ENCODE measurements at places on chromosomes 6 and 20. TPM values are rescaled to one million over a fixed set of nuclear protein-coding genes. Genes with fewer than 3 reads are reported as not detected.

DNA sequence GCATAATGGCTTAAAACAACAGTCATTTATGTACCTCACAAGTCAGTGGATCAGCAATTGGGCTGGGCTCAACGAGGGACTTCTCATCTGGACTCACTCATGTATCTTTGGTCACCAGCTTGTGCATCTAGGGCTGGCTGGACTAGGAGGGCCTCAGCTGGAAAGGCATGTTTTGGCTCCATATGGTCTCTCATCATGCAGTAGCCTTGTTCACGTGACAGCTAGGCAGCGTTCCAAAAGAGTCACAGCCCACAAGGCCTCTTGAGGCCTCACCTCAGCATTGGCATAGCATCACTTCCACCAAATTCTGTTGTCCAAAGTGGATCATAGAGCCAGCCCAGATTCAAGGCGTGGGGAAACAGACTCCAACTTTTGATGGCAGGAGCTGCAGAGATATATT, 110.1 kb downstream of the MAFB start:
- DNase-seq = no peak

The NR2E1 gene
- not detected for total RNA-seq

The SLC32A1 gene
- total RNA-seq = not detected

GRCh38 chr6:119182875-119183274, 104.4 kb upstream of the FAM184A start:
- DNase-seq = no peak

DNA sequence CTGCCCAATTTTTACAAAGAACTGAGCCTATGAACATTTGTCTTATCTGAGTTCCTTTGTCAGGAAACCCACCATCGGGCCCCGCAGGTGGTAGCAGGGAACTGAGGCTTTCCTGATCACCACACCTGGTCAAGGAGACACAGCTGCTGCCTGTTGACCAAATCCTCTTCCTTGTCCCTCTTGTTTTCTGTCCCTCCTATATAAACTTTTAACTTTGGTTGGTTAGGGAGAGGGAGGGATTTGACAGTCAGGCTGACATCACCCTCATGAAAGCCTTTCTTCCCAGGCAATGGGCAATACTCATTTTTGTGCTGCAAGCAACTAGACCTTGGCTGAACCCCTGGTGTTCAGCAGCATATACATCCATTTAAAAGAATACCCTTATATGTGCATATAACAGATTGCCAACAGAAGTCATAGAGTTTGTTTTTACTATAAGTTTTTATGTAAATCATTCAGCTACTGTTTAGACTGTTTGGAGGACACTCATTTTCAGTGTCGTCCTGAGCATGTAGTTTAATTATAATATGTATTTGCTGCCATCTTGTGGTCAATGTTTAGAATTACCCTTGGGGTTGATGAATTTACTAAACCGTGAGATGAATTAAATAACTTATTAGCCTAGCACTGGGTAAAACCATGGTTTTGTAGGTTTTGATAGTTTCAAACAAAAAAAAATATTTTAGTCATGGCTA, 17.0 kb downstream of the CRISP1 start:
- DNase-seq = no peak

GRCh38 chr20:60446267-60447111, 488.3 kb downstream of the CDH26 start:
- DNase-seq = peak; percentile 37

DNA sequence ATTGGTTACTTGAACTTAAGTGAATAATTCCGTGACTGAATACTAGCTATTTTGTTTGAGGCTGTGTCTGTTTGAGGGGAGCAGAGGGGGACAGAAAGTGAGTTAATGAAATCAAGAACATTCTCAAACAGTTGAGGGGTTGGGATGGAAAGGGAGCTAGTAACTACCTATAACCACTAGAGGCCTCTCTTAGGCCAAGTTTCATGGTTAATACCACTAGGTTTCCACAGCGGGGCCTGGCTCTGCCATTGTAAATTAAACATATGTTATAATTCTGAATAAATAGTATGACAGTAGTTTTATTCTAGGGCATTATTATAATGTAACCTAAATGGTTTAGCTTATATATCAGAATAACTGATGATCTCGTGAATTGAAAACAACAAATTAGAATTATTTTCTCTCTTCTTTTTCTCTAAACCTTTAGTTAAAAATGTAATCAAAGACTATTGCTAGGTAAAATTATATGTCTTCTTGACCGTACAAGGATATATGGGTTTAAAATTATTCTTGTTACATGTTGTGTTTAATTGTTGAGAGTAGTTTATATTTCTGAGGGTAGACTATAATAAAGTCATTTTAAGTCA, 108.1 kb downstream of the BCKDHB start:
- DNase-seq = peak; percentile 21

DNA sequence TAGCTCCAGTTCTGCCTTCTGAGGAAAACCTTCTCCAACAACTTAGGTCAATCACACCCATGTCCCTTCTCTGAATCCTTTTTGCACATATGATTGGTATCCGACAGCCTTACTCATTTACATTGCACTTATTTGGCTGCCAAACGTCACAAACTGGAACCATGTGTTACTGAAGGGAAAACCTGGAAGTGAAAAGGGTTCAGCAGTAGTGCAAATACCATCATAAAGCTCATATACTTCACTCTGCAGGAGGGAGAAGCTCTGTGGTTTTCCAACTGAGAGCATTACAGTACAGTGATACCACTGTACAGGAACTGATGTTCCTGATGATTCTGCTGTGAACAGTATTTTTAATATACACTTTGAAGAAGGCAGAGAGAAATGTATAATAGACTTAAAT, 87.8 kb downstream of the SLC16A10 start:
- no peak for DNase-seq

The SNRPB2 gene
- total RNA-seq = 100 TPM

The ADAM33 gene
- not detected for total RNA-seq

The XKR7 gene
- total RNA-seq = not detected

The GATA5 gene
- total RNA-seq = not detected

GRCh38 chr6:170012037-170012330, 260.6 kb downstream of the ERMARD start:
- no peak for DNase-seq

- no peak for DNase-seq
Measured at GRCh38 chr20:6700563-6701329, 66.7 kb upstream of the BMP2 start.

The GLO1 gene
- total RNA-seq = 69.8 TPM

DNA sequence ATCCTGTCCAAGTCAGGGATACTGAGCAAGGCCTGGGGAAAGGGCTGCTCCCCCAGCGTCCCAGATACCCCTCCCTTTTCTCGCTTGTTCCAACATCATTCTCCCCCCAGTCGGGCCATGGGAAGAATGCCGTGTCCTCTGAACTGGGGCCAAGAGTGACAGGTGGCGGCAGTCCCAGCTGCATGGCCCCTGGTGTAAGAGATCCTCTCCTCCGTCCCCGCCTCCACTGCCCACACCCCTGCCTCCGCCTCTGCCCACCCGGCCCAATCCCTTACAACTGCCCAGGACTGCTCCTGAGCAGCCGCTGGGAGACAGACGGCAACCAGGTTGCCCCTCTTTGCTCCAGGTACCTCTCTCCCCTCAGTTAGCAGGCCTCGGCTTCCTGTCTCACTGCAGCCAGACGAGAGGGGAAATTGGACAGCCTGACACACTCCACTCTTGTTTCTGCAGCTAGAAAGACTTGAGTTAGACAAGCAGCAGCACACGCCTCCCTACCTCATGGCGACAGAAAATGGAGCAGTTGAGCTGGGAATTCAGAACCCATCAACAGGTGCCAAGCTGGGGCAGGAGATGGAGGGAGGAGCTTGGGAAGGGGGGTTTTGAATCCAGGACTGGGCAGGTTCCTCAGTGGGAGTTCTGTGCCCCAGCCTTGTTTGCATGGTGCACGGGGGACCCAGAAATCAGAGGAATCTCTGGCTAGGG, at the start of gene MYLK2:
Gene MYLK2, plus strand, starts transcription at position 274 of the 702 bp plus-strand sequence. Its CDS starts 225 bp downstream, at position 499.
- DNase-seq = no peak

DNA sequence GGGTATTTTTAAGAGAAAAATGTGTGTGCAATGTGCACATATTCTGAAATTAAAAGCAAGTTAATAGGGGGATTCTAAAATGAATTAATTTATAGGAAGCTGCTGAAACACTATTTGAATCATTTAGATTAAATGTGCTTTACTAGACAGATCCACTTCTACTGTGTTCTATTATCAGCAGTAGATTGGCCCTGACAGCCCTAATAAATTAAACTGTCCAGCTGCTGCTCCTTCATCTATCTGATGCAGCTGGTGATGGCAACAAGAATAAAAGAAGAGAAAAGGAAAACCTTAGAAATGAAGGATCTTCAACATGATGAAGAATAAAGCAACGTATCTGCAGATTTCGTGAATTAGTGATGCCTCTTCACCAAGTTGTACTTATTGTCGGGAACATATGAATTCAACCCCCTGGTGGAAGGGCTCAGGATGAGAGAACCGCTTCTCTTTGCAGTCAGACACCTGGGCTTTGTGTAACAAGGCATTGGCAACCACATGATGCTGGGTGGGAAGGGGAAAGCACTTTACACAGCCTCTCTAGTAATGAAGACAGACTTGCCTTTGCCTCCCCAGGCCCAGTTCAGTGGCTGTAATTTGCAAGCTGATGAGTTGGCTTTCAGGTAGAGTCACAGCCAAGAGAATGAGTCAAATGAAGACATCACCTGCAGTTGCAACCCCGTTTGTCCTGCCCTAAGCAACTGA, 94.4 kb downstream of the LAMP5 start:
- DNase-seq = no peak

The IMPG1 gene
- not detected for total RNA-seq

The HUS1B gene
- total RNA-seq = 1.8 TPM

The PTCRA gene
- not detected for total RNA-seq

The JPH2 gene
- not detected for total RNA-seq

GRCh38 chr6:34836451-34836850, 44.6 kb downstream of the BLTP3A start:
- DNase-seq = no peak

The TMEM217 gene
- 3.2 TPM for total RNA-seq

DNA sequence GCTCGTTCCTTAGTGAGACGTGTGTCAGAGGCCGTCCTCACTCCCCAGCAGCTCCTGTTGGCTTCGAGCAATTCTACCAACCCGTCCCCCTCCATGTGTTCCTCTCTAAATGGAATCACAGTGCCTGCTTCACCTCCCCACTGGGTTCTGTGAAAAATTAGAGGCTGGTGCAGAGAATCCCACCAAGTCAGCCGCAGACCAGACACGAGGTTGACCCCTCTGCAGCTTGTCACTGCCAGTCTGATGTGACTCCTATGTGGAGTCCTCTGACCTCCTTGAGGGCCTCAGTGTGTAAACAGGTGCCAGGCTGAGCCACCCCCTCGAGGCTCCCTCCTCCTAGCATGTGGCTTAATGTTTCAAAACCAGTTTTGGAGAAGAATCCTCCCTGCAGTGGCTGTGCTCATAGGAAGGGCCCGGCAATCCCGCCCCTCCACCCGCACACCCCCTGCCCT, 12.6 kb upstream of the IRF4 start:
- no peak for DNase-seq

- DNase-seq = peak; percentile 29
Measured at GRCh38 chr6:107061125-107062020, 33.4 kb downstream of the MTRES1 start.

The CALHM6 gene
- 19.3 TPM for total RNA-seq
